ENCODE measurements at places on chromosomes 1 and 21. TPM values are rescaled to one million over a fixed set of nuclear protein-coding genes. Genes with fewer than 3 reads are reported as not detected.
A peak's percentile ranks its signal among the peaks of the same experiment; 100 is the strongest.

- H3K36me3 ChIP-seq = no peaks in the 10 kb centered on the region
- no peaks in the 10 kb centered on the region for H3K27me3 ChIP-seq
- H3K4me3 ChIP-seq = no peak overlapping the region
- no peaks in the 10 kb centered on the region for H3K4me1 ChIP-seq
- DNase-seq = no peak
Measured at GRCh38 chr1:95353194-95353593, 119.2 kb downstream of the RWDD3 start.

DNA sequence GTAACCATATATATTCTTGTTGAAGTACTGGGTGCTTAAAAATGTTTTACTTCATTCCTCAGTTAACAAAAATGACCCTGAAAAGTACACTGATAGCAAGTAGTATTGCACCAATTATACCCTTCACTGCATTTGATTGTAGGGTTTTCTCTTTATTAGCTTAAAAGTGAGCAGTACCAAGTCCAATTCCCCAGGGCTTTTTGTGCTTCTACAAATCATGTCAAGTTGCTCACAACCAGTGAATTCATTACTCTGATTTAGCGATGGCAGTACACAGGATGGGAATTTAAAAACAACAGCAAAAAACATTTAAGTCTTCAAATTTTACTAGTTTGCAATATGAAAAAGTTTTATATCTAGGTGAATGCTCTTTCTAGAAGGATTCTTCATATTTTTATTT is 436.4 kb downstream of the PTBP2 start:
- H3K27ac ChIP-seq = no peak overlapping the region
- H3K4me3 ChIP-seq = no peak overlapping the region
- H3K27me3 ChIP-seq = no peaks in the 10 kb centered on the region
- no peak for DNase-seq

- no peak overlapping the region for H3K4me3 ChIP-seq
- H3K27ac ChIP-seq = peak overlapping the region; percentile 58
- no peaks in the 10 kb centered on the region for H3K36me3 ChIP-seq
- H3K27me3 ChIP-seq = no peaks in the 10 kb centered on the region
Measured at GRCh38 chr21:38495696-38496095, 2.6 kb downstream of the ERG start.

- no peak for DNase-seq
- no peaks in the 10 kb centered on the region for H3K36me3 ChIP-seq
- no peaks in the 10 kb centered on the region for H3K4me1 ChIP-seq
- H3K27me3 ChIP-seq = no peaks in the 10 kb centered on the region
Measured at GRCh38 chr1:240935920-240936319, 324.0 kb upstream of the GREM2 start.

Gene S1PR1
- total RNA-seq = 51.3 TPM

DNA sequence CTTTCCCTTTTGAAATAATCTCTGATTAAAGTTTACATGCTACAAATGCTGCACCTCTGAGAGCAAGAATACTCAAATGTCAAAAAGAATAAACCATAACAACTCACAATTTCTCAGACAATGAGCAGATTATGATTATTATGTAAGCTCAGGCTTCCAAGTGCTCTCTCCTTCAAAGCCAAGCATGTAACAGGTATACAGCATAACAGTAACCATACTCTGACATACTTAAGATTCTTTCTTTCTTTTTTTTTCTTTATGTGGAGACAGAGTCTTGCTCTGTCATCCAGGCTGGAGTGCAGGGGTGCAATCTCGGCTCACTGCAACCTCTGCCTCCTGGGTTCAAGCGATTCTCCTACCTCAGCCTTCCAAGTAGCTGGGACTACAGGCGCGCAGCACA is 155.4 kb downstream of the EIF4G3 start:
- DNase-seq = no peak
- H3K27ac ChIP-seq = no peak overlapping the region
- no peak overlapping the region for H3K4me3 ChIP-seq

DNA sequence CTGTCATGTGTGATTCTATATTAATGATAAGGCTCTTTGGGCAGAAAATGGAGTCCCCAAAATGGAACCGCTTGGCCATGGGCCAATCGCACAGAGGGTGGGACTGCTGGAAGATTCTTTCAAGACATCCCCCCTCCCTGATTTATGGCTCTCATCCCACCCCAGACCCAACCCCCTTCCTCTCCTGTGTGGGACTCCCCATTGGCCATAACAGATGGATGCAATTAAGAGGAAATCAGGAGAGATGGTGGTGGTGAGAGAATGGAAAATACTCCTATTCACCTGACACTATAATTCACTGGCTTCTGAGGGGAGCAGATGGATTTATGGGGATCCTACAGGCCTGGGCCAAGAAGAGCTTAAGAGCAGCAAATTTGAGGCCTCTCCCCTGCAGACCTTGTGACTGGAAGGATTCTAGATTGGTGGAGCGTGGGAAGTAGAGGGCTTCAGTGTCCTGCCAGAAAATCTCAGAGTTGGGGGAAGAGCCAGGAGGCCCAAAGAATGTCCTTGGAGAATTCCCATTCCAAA is 1.7 kb downstream of the IGFN1 start:
- no peaks in the 10 kb centered on the region for H3K27me3 ChIP-seq
- no peak overlapping the region for H3K27ac ChIP-seq
- no peaks in the 10 kb centered on the region for H3K4me1 ChIP-seq
- no peaks in the 10 kb centered on the region for H3K36me3 ChIP-seq
- no peak for DNase-seq

GRCh38 chr1:11355559-11356475 is 82.8 kb downstream of the UBIAD1 start:
- no peak for DNase-seq
- no peak overlapping the region for H3K4me3 ChIP-seq
- H3K4me1 ChIP-seq = no peaks in the 10 kb centered on the region

DNA sequence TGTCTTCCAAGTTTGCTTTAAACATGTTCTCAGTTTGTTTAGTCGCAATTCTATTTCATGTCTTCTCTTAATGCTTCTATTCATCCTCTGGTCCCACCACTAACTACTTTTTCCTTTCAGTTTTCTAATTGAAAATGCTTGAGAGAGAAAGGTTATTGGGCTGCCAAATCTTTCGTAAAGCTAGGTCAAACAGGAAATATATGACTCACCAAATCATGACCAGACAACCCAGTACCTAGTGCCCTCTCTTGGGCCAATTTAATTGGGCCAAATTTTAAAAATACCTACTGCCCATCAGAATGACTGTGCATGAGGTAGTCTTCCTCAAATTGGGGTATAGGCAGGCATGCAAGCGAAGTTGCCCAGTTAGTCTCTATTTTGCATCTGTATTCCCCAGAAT is 295.4 kb upstream of the PBX1 start:
- no peaks in the 10 kb centered on the region for H3K27me3 ChIP-seq
- no peaks in the 10 kb centered on the region for H3K36me3 ChIP-seq
- no peaks in the 10 kb centered on the region for H3K4me1 ChIP-seq
- H3K27ac ChIP-seq = no peak overlapping the region
- no peak overlapping the region for H3K4me3 ChIP-seq

GRCh38 chr1:58545591-58546519 is 671 bp downstream of the OMA1 start:
- no peaks in the 10 kb centered on the region for H3K36me3 ChIP-seq
- H3K4me1 ChIP-seq = no peaks in the 10 kb centered on the region
- peak overlapping the region; percentile 87 for H3K27ac ChIP-seq
- no peaks in the 10 kb centered on the region for H3K27me3 ChIP-seq
- peak overlapping the region; percentile 89 for H3K4me3 ChIP-seq

DNA sequence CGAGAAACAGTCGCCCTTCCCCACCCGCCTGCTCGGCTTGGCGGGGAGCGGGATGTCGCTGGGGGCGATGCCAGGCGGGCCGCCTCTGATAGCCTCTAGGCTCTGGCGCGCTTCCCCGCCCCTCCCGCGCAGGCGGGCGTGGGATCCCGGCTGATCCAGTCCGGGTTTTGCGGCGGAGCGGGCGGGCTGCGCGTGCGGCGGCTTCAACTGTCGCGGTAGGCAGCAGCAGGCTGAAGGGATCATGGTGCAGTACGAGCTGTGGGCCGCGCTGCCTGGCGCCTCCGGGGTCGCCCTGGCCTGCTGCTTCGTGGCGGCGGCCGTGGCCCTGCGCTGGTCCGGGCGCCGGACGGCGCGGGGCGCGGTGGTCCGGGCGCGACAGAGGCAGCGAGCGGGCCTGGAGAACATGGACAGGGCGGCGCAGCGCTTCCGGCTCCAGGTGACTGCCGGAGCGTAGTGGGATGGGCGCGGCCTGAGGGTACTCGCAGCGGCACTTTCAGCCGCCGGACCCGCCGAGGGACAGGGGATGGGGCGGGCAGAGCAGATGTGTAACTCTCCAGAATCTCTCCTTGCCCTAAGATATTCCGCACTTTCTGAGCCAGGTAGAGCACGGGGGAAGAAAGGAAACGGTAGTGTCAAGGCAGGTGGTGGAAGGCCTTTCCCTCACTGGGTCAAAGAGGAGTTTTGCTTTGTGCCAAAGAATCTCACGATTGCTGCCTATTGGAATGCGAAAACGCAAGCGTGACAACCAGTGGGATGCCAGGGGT is at the start of gene FAAH:
FAAH (plus strand) TSS at position 210 of the 764 bp plus-strand sequence; CDS start at position 242, 32 bp downstream.
- H3K4me1 ChIP-seq = no peaks in the 10 kb centered on the region
- H3K36me3 ChIP-seq = no peaks in the 10 kb centered on the region
- no peaks in the 10 kb centered on the region for H3K27me3 ChIP-seq
- peak; percentile 68 for DNase-seq
- H3K27ac ChIP-seq = no peak within 1 kb of the TSS
- peak within 1 kb of the TSS; percentile 9 for H3K4me3 ChIP-seq

Gene TMEM82
- total RNA-seq = not detected

Gene A3GALT2
- 0.36 TPM for total RNA-seq

DNA sequence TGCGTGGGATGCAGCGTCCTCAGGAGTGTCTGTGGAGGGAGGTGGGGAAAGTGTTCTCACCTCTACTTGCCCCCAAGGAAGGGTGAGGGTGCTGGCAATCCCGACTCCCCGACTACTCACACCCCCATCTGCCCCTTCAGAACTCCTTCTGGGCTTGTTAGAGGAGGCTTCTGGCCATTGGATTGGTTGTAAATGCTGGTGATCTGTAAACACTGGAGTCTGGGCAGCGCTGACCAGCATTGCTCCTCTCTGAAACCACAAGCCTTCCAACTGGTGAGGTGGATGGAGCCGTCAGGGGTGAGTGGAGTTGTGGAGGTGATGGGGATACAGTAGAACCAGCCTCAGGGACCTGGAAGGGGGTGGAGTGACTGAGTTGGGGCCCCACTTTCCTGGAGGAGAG is 59.3 kb downstream of the NKAIN1 start:
- H3K27me3 ChIP-seq = no peaks in the 10 kb centered on the region
- no peak for DNase-seq
- no peaks in the 10 kb centered on the region for H3K4me1 ChIP-seq
- H3K4me3 ChIP-seq = no peak overlapping the region
- no peaks in the 10 kb centered on the region for H3K36me3 ChIP-seq

Gene RGS21
- total RNA-seq = not detected

Gene MPL
- total RNA-seq = 0.18 TPM

DNA sequence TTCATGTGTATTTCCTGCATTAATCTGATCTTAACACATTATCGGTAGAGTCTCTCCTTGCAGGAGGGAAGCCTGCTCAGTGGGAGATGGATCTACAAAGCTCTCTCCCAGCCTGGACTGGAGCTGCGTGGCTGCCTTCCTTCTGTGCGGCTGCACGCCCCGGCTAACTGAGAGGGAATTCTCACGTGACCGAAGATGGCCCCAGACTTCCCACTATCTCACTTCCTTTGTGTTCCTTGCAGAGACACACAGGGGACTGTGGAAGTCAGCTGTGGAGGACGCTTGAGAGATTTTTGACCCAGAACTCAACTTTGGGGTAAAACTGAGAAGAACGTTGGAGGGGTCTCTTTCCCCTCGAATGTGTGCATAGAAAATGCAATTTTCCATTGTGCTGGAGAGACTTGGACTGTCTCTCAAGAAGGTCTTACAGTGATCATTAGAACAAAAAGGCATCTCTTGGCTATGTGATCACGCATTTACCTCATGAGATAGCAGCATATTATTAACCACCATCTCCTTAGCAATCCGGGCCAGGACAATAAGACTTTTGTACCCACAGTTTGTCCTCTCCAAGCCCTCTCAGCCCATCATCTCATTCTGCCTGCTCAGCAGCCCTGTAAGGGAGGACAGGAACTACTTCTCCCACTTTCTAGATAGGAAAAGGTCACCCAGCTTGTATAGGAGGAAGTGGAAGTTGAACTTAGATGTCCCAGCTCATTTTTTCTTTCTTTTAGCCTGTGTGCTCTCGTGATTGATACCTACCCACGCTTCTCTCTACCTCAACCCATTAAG is 49.3 kb upstream of the TARBP1 start:
- H3K27ac ChIP-seq = no peak overlapping the region
- H3K4me1 ChIP-seq = peaks cover 17% of the 10 kb centered on the region
- no peaks in the 10 kb centered on the region for H3K27me3 ChIP-seq
- no peaks in the 10 kb centered on the region for H3K36me3 ChIP-seq
- no peak overlapping the region for H3K4me3 ChIP-seq
- no peak for DNase-seq

Gene CLCA1
- 0.15 TPM for total RNA-seq

Gene APOBEC4
- not detected for total RNA-seq

DNA sequence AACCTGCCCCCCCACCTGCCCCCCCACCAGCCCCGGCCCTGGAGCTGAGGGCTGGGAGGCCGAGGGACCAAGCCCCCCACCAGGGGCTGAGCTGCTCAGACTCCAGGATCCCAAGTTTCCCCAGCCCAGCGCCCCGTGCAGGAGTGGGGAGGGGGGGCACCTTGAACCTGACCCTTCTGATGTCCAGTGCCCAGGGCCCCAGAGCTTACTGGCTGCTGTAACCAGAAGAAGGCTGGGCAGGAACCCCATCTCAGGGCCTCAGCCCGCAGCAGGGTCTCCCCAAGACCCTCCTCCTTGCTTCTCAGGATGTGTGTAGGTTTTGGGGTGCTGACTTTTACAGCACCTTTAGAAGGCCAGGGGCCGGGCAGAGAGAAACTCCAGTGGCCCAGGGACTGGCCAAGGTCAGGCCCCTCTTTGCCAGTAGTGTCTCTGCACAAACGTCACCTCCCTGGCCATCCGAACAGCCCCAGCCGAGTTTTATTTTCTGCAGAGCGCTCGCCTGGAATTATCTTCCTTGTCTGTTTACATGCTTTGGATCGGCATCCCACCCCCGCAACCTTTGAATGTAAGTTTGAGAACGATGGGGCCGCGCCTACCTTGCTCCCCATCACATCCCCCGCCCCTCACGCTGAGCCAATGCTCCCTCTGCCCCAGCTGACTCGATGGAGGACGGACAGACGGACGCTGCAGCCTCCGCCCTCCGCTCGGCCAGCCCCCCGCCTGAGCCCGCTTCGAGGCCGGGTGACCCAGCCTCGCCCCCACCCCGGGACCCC is 70.1 kb upstream of the CASZ1 start:
- H3K4me1 ChIP-seq = no peaks in the 10 kb centered on the region
- no peak overlapping the region for H3K27ac ChIP-seq
- no peaks in the 10 kb centered on the region for H3K36me3 ChIP-seq
- no peaks in the 10 kb centered on the region for H3K27me3 ChIP-seq

- no peak for DNase-seq
- H3K4me1 ChIP-seq = peaks cover 2% of the 10 kb centered on the region
- no peak overlapping the region for H3K4me3 ChIP-seq
- no peaks in the 10 kb centered on the region for H3K27me3 ChIP-seq
- no peaks in the 10 kb centered on the region for H3K36me3 ChIP-seq
Measured at GRCh38 chr1:183277821-183278738, 92.0 kb downstream of the LAMC2 start.

Gene TTLL7
- total RNA-seq = 80.2 TPM

Gene UBL4B
- not detected for total RNA-seq

Measured in aorta (tissue), 5 donors.